ENCODE measurements at places on chromosomes 1 and 21.

DNA sequence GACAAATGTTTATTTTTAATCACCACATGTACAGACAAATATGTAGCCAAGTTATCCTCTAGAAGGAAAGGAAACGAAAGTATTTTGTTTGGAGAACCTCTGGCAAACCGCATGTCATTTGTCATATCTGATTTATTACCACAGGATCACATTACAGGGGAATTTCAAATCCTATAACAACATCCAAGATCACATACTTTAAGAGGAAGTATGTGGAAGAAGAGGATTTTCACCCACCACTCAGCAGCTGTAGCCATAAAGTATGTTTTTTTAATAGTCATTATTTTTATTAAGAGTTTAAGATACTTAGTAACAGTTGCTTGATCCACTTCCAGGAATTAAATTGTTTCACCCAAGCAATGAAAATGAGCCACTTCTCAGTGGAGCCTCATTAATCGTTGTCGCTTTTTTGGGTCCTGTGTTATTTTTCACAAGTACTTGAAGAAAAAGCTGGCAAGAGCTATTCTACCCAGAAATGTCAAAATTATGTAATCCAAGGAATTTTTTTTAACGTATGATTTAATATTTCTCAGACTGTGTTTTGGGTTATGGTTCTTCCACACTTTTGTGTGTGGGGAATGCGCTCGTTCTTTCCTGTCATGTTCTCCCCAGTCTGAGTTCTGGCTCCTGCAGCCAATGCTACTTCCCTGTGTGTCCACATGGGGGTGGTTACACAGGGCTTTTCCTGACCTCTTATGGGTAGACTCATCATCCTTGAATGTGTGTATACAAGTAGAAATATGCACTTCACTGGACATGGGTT is 6.9 kb downstream of the SERTAD4 start:
- DNase-seq, result peak; percentile 69

DNA sequence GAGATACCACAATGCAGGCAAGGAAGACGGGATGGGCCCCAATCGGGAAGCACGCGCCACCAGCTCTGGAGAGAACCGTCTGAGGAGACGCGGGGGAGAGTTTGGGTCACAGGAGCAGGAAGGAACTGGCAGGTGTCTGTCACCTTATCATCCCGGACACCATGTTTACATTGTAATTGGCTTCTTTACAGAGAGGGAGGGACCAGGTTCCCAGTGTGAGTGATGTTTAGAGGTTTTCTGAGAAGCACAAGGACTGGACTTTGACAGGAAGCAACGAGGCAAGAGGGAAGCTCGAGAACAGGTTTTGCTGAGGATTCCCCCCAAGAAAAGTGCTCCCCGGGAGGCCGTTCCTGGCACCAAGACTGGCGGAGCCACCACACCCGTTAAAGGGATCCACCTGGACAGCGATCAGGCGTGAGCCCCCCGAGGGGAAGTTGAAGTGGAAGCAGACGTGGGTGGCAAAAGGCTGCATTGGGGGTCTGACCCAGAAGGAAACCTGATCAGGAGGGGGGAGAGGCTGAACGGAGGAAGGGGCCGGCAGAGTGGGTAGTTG is 957 bp downstream of the EPS15 start:
- peak; percentile 64 for DNase-seq

DNA sequence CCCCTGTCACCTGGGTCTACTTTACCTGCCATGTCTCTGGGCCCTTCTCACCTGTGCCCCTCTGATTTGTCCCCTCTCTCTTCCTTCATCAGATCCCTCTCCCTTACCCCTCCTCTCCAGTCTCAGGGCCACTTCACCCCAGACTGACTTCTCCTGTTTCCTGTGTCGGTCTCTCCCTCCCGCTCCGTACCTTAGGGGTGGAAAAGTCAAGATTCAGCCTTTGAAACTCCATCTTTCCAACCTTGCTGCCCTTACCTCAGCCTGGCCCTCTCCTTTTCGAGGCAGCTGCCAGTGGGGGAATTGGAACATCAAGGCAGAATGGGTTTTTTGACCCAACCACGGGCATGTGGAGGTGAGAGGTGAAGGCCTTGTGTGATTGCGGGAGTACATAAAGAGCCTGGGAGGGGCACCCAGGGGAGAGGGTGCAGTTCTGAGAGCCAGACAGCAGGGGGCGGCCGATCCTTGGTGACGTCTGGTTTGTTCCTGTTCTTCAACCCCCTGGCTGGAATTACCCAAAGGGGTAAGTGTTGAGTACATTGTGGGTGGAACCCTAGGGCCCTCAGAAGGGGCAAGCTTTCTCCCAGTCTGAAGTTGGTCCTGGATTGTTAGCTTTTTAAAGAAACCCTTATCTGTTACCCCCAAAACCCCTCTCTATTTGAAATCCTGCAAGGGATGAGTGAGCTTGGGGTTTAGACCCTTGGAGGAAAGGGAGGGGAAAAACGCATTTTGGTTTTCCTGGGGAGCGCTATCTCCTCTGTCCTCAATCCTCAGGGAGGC is 12.3 kb upstream of the DMBX1 start:
- peak; percentile 66 for DNase-seq

GRCh38 chr1:204896787-204897469 is 26.3 kb downstream of the NFASC start:
- DNase-seq, result no peak

- DNase-seq, result no peak
These were observed 42.2 kb downstream of the FHAD1 start for GRCh38 chr1:15289251-15289651.

DNA sequence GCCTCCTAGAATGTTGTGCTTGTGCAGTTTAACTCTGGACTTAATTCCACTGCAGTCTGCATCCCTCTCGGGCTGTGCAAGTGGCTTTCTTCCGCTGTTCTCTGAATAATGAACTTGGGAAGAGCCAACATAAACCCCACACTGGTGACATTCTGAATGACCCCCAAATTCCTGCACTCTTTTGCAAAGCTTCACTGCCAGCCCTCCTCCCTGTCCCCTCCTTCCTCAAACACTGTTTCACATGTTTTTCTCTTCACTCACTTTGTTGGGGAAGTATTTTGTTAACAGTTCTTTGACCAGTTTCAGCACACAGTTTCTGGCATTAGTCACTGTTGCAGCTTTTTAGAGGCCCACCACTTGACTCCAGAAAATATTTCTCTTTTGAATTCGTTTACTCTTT is 39.7 kb downstream of the GNG12 start:
- no peak for DNase-seq

GRCh38 chr1:167033646-167034045 is 44.6 kb downstream of the MAEL start:
- DNase-seq, result no peak

- no peak for DNase-seq
These were observed 722.2 kb downstream of the KCNT2 start for GRCh38 chr1:195886000-195886399.

DNA sequence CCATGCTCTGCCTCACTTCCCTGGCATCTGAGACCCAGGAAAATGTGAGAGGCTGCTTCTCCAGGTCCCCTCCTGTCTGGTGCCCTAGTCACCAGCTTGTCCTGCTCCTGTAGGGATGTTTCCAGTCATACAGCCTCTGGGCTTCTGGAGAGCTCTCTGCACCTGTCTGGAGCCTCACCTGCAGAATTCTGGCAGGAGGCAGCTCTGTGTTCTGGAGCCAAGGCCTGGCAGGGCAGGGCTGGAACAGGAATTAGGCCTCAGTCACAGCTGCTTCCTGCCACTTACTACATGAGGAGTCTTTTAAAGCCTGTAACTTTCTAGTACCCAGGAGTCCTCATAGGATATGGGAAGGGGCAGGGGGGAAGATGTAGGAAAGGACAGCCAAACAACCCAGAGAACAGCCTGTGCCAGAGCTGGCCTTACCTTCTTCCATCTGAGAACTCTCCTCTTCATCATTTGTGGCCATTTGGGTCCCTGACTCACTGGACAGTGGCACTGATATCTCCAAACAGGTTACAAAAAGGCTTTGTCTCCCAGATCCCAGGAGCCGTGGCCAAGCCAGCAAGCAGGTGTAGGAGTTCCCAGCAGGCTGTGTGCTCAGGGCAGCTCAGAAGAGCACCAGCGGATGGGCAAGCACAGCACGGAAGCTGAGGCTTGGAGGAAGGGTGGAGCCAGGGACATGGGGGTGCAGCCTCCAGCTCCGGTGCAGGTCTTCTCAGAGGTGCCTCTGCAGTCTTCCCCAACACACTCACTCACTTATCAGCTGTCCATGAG is 31.4 kb upstream of the ARTN start:
- DNase-seq, result no peak

Data from right hindlimb (tissue), 1 donor.